Muscle of back (tissue), 13 donors: ENCODE measurements at places on chromosomes 2 and 18.

GRCh38 chr18:78790511-78790910 is 189.1 kb upstream of the SALL3 start:
- no peak for DNase-seq

- no peak for DNase-seq
These were observed 37.6 kb downstream of the HJURP start for GRCh38 chr2:233816771-233817170.

GRCh38 chr2:73175663-73176204 is 26.6 kb upstream of the NOTO start:
- DNase-seq = peak; percentile 78

GRCh38 chr18:58787536-58788149 is 77.0 kb upstream of the ZNF532 start:
- DNase-seq = no peak

- DNase-seq = no peak
These were observed 55.7 kb upstream of the RASGRP3 start for GRCh38 chr2:33420726-33421125.

DNA sequence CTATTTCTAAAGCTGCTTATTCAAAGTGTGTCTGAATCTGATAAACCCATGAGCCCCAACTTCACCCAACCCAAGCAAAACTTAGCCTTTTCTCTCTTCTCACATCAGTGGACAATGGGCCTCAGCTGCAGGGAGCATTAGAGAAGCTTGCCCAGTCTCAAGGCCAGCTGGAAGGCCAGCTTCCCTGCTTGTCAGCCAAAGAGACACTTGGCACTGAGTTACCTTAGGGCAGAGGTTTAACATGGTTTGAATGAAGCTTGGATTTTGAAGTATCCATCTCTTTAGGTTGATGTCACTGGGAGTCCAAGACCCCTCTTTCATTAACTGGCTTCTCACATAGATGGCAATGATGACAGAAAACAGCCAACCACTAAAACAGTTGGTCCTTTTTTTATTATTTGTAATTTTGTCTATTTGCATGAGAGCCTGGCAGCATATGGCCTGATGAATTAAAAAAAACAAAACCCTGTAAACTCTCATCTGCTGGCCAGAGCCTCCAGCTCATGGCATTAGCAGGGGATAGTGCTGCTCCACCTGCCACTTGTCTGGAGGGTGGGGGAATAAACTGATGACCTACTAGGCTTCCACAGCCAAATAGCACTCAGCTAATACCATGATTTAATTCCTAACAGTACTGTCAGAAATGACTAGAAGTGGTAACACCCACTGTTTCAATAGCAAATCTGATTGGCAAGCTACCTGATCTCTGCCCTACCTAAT is 137.0 kb downstream of the UBE2E3 start:
- DNase-seq = no peak

DNA sequence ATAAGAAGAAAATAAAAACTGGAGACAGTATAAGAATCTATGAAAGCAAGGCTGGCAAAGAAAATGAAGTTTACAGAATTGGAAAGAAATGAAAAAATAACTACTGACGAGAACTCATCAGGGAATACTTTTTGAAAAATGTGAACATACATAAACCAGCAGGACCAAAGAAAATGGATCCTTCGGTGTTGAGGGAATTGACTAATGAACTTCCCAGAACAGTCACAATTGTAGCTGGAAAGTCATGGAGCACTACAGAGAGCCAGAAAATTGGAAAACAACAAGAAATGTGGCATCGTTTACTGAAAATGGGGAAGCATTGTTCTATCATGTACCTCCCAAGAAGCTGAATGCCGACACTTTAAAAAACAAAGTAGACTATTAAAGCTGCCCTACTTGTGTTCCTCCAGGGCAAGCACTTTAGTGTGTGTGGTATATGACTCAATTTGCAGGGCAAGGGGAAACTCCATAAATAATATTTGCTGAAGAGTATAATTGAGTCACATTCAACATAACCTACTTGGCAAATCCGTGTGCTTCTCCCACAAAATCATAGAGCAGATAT is 1221.6 kb upstream of the NRXN1 start:
- DNase-seq = peak; percentile 57

- DNase-seq = no peak
These were observed 156.3 kb downstream of the ZNF516 start for GRCh38 chr18:76338619-76339245.

DNA sequence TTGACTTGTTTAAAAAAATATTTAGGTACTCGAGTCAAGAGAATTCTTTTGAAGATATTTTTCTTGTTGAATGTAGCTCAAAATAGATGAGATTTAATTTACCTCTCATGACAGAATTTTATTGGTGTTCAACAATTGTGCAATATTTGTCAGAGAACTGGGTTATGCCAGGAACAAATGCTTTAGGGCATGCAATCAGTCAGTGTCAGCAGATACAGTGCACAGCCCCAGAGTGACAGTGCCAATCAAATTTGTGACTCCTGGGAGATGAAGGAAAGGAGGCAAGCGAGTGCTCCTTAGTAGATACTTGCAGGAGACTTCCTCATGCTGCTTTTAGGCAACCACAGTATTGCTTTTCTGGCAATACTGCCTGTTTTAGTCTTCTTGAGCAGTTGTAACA is 81.2 kb upstream of the DSEL start:
- DNase-seq = no peak

- no peak for DNase-seq
These were observed 18.4 kb downstream of the SIX3 start for GRCh38 chr2:44959855-44960254.

GRCh38 chr18:51082571-51083267 is 52.7 kb downstream of the SMAD4 start:
- no peak for DNase-seq

DNA sequence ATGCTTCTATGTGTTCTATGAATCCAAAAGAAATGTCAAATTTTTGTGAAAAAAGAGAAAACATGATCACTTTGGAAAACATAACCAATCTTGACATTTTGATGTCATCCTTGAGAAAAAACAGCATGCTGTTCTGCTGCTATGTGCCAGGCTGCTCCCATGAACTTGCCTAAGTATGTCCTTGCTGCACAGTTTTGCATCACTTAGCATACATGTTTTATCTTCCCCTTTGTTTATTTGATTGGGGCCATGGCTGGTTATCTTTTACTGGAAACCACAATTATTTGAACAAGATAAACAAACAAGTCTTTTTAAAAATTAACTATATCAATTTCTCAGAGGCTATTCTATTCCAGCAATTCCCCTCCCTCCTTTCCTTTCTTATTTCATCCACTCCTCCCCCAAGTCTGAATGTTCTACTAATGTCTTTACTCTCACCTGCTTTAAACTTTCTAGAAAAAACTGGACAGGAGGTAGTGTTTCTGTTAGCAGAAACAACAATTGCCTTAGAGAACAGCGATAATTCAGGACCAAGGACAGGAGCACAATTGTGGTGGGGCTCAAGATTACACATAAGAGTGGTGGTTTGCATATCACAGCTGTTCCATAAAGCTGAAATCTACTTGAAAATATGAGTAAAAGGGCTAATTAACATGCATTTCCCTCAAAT is 6.7 kb downstream of the AOX1 start:
- no peak for DNase-seq

DNA sequence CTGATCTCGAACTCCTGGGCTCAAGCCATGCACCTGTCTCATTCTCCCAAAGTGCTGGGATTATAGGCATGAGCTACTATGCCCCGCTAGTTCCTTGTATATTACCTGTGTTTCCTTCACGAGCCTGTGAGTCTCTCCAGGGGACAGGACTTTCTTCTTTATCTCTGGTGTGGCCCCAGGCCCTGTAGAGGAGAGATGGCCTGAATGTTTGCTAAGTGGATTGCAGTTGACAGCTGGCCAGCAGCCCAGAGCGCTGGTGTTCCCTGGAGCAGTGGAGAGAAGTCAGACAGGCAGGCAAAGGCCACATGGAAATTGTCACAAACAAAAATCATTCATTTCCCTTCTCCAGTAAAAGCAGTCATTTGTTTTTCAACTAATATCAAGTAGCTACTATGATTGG is 17.9 kb downstream of the LPIN1 start:
- DNase-seq = no peak

DNA sequence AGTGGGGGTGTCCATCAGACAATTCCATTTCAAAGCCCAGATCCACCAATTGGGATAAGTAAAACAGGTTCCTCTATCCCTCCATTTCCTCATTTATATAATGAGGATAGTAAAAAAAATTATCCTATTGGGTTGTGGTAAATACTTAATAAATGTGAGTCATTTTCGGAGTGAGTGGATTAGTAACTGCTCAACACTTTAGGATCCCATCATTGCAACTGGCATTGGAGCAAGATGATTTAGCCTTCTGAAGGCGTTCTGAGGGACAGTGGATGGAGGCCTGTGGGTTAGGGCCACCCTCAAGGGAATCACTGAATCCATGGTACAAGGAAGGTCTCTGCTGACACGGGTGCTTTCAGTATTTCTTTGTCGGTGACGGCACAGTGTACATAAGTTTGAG is 108.6 kb upstream of the FZD7 start:
- DNase-seq = no peak

DNA sequence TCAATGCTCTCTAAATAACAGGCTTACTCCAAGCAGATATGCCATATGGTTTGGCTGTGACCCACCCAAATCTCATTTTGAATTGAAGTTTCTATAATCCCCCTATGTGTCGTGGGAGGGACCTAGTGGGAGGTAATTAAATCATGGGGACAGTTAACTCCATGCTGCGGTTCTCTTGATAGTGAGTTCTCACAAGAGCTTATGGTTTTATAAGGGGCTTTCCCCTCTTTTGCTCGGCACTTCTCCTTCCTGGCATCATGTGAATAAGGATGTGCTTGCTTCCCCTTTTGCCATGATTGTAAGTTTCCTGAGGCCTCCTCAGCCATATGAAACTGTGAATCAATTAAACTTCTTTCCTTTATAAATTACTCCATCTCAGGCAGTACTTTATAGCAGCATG is 302.7 kb upstream of the ZC3H15 start:
- DNase-seq = no peak

DNA sequence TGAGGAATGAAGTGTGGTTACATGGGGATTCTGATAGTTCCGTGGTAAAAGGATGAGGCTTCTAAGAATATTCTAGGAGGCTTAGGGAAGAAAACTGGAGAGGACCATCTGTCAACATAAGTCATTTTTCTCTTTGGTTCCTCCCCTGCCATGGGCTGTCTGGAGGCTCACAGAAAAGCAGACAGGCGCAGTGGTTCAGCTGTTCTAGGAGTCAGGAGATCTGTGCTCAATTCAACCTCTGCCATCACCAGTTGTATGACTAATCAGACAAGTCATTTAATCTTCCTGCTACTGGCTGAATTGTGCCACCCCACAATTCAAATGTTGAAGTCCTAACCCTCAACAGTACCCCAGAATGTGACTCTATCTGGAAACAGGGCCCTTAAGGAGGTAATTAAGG is 36.4 kb downstream of the ADAM17 start:
- DNase-seq = no peak

GRCh38 chr2:235669983-235670962 is 176.4 kb downstream of the AGAP1 start:
- DNase-seq = peak; percentile 57

DNA sequence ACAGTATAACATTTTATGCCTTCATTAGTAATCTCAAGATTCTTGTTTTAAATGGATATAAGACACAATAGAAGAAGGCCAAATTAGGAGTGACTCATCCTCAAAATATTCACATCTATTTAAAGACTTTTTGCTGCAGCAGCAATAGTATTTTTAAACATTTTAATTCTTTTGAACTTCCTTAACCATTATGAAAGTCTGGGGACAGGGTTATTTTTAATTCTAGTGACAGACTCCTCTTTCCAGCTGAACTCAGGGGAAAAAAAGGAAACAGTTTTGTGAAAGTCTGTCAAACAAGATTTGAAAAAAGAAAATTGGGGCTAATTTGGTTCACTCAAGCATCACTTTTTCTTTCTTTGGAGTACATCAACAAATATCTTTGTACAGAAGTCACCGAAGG is 541.8 kb downstream of the NUP35 start:
- peak; percentile 2 for DNase-seq

DNA sequence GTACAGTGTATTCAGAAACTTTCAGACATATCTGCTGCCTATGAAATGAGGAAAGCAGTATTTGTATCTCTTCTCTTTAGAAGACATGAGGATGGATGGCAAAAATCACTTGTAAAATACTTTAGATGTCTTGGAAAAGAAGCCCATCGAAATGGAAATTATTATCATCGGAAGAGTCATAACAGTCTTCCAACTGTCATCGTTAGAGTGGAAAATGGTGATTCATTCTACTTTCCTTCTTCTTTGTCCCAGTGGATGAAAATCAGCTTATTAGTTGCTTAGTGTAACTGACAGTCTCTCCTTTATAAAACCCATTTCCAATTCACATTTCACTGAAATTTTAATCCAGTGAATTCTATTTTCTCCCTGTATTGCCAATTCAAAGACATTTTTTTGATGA is 1323.7 kb upstream of the PIK3C3 start:
- peak; percentile 36 for DNase-seq

- peak; percentile 85 for DNase-seq
These were observed 18.5 kb upstream of the IGFBP5 start for GRCh38 chr2:216713691-216714336.

- DNase-seq = no peak
These were observed 10.7 kb upstream of the FAM136A start for GRCh38 chr2:70312560-70312959.

DNA sequence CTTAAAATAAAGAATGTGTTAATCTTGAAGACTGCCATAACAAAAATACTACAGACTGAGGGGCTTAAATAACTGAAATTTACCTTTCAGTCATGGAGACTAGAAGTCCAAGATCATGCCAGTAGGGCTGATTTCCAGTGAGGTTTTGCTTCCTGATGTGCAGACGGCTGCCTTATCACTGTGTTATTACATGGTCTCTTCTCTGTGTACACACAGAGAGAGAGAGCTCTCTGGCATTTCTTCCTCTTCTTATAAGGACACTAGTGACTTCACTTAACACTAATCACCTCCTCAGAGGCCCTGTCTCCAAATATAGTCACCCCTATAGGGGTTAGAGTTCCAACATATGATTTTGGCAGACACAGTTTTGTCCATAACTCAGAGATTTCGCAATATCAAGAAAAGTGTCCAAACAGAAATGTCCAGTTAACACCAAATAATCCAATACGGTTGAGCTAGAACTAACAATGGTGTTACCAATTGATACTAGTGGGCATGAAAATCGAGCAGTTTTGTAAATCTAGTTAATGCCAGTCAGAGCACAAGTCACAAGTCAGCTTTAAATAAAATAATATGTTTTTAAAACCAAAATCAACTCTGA is 399.8 kb downstream of the ADCYAP1 start:
- no peak for DNase-seq

DNA sequence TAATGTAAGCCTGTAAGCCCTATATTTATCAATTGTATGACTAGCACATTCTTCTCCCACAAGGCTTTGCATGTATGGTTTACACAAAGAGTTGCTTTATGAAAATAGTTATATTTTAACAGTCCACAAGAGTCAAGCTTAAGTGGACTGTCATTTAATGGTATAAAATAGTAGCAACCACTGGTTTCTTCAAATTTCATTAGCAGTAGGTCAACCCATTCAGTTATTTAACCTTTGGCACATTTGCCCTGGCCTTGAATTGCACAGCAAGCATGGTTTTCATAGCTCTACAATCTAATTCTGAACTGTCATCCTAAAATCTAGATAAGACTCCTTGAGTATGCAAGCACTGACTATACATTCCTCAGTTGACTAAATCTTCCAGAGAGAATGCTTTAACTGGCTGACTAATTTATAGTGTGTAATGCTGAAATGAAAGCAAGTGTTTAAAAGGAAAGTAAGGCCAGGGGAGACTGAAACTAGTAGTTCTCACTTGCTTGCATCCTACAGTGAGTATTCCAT is 1.8 kb downstream of the DPP4 start:
- no peak for DNase-seq

GRCh38 chr18:32893915-32894314 is 121.1 kb upstream of the KLHL14 start:
- DNase-seq = no peak
